ENCODE measurements at places on chromosomes 1 and 21. TPM values are rescaled to one million over a fixed set of nuclear protein-coding genes. Genes with fewer than 3 reads are reported as not detected.

TIE1 gene
- polyA plus RNA-seq = 106 TPM

CFH gene
- polyA plus RNA-seq = 32.4 TPM

KCTD3 gene
- 70.6 TPM for polyA plus RNA-seq

SYT2 gene
- polyA plus RNA-seq = 2.3 TPM

TNFRSF14 gene
- 38.2 TPM for polyA plus RNA-seq

AGMAT gene
- 0.81 TPM for polyA plus RNA-seq

ITLN2 gene
- not detected for polyA plus RNA-seq

RPE65 gene
- polyA plus RNA-seq = 0.38 TPM

ARHGEF16 gene
- 8.5 TPM for polyA plus RNA-seq

FAM167B gene
- polyA plus RNA-seq = 4.4 TPM

TXNDC12 gene
- polyA plus RNA-seq = 58.6 TPM

KRTAP19-1 gene
- not detected for polyA plus RNA-seq

LAX1 gene
- polyA plus RNA-seq = 0.21 TPM

RNF187 gene
- polyA plus RNA-seq = 64.6 TPM

AIRE gene
- polyA plus RNA-seq = 0.06 TPM

HHIPL2 gene
- 0.79 TPM for polyA plus RNA-seq

ARHGEF11 gene
- polyA plus RNA-seq = 35.6 TPM

SPATA17 gene
- 4.1 TPM for polyA plus RNA-seq

KCNJ6 gene
- polyA plus RNA-seq = 0.27 TPM

COX20 gene
- 95.9 TPM for polyA plus RNA-seq

SPOCD1 gene
- 0.52 TPM for polyA plus RNA-seq

POGK gene
- 55.8 TPM for polyA plus RNA-seq

EVA1B gene
- 36.6 TPM for polyA plus RNA-seq

ARMH1 gene
- 6.1 TPM for polyA plus RNA-seq

LRRIQ3 gene
- polyA plus RNA-seq = 2.4 TPM

SORT1 gene
- 46.8 TPM for polyA plus RNA-seq

SPRR2F gene
- not detected for polyA plus RNA-seq

CHI3L2 gene
- 0.95 TPM for polyA plus RNA-seq

OR14K1 gene
- polyA plus RNA-seq = not detected

WLS gene
- 139 TPM for polyA plus RNA-seq

KLF17 gene
- 0.05 TPM for polyA plus RNA-seq

STIL gene
- polyA plus RNA-seq = 8.5 TPM

GNPAT gene
- 89.5 TPM for polyA plus RNA-seq

MMEL1 gene
- polyA plus RNA-seq = 3.5 TPM

TMEM52 gene
- 1.9 TPM for polyA plus RNA-seq

DR1 gene
- 65.8 TPM for polyA plus RNA-seq

TNFRSF8 gene
- 0.11 TPM for polyA plus RNA-seq

NCSTN gene
- polyA plus RNA-seq = 111 TPM

SH2D1B gene
- polyA plus RNA-seq = 0.59 TPM

PADI2 gene
- polyA plus RNA-seq = 10.9 TPM

PRKAA2 gene
- polyA plus RNA-seq = 3.7 TPM

USH2A gene
- polyA plus RNA-seq = 0.06 TPM

CTXND2 gene
- polyA plus RNA-seq = not detected

CFAP126 gene
- polyA plus RNA-seq = 11.9 TPM

OR2L2 gene
- polyA plus RNA-seq = not detected

RSPH1 gene
- 27.3 TPM for polyA plus RNA-seq

RORC gene
- polyA plus RNA-seq = 11.0 TPM

HLCS gene
- 16.2 TPM for polyA plus RNA-seq

RNF186 gene
- not detected for polyA plus RNA-seq

SCAMP3 gene
- polyA plus RNA-seq = 45.8 TPM

TEKT2 gene
- polyA plus RNA-seq = 16.0 TPM

DESI2 gene
- polyA plus RNA-seq = 67.6 TPM

SLAMF7 gene
- polyA plus RNA-seq = 1.7 TPM

MROH9 gene
- polyA plus RNA-seq = 0.08 TPM

LCE1D gene
- polyA plus RNA-seq = not detected

FCN3 gene
- polyA plus RNA-seq = 20.6 TPM

SLAMF9 gene
- polyA plus RNA-seq = not detected

FOXO6 gene
- 2.8 TPM for polyA plus RNA-seq

C4BPA gene
- 0.76 TPM for polyA plus RNA-seq

OR10R2 gene
- not detected for polyA plus RNA-seq

Data from left lung (tissue), 14 donors.